ENCODE measurements at places on chromosomes 16 and 17. TPM values are rescaled to one million over a fixed set of nuclear protein-coding genes. Genes with fewer than 3 reads are reported as not detected.

The CORO6 gene
- 14.9 TPM for total RNA-seq

DNA sequence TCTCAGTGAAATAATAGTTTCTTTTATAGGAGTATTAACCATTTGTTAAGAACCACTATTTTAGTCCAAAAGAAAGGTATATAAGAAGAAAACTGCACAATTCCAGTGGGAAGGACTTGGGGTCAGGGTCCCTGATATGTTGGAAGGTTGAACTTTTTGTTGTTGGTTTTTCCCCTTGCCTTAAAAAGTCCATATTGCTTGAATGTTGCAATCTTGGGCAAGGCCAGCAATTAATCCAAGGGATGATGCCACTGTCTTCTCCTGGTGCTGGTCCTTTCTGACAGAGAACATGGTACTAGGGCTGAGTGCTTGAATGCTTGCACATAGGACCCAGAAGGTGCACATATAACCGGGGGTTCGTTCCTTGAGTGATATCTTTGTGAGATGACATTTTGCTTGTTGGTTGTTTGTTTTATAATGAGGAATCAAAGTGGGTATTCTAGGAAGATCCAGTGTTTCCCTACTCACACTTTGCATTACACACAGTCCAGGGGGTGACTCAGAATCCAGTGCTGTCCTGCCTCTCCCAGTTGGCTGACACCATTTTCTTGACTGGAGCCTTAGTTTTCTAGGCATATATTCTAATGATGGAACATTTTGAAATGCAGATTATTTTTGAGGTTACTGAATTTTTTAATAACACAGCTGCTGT, 54.9 kb downstream of the SIAH1 start:
- no peak for DNase-seq

DNA sequence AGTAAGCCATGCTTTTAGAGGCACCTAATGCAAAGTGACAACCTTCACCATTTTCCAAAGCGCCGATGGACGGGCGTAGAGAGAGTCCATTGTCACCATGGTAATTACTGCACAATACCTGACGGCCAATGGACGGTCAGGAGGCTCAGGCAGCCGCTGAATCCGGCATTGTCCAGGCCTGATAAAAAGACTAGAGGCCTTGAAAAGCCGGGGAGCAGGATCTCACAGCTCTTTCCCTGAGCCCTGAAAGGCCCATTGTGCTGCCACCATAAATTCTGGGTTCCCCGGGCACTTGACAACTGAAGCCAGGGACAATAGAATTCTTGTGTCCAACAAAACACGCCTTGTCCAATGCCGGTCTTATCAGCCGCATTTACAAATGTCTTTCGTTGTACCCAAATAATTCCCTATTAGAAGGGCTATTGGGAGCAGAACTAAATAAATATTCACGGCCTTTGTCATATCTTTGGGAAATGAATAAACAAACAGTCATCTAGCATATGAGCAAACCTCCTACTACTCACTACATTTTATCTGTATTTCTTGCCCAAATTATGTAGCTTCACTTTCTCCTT, 62.4 kb downstream of the CDH11 start:
- no peak for DNase-seq

DNA sequence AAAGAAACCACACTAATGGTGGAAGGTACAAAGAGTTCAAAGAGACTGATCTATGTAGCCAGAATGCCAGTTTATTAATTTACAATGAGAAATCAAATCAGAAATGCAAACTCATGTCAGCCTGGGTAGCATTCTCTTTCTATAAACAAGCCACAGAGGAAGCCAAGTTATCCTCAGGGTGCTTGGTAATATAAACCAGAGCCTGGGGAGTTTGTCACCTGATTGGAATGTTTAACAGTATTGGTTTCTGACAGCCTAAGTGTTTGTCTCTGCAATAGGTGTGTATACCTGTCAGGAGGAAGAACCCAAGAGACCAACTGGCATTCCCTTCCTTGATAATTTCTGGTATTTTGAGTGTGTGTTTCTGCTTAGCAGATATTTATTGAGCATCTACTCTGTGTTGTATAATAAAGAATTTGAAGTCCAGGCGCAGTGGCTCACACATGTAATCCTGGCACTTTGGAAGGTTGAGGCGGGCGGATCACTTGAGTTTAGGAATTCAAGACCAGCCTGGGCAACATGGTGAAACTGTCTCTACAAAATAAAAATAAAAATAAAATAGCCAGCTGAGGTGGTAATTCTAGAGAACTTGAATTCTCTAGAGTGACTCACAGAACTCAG, 3.1 kb upstream of the C17orf58 start:
- DNase-seq: no peak

DNA sequence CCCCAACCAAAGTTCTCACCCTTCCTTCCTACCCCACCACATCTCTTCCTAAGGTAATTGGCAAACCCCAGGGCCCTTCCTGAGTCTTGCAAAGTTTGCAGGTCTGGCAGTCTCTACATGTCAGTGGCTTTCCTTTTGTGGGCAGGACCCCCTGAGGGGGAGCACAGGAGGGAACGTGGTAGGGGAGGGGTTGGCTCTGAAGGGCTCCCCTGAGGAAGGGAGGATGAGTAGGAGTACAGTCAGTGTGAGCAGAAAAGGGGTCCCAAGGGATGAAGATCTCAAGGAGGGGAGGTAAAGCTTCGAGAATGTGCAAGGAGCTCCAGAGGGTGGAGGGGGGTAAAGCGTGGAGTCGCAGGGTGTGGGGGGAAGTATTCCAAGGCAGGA, 206.9 kb downstream of the RAB11FIP4 start:
- DNase-seq: no peak

All from omental fat pad (tissue), 4 donors.